ENCODE measurements at places on chromosomes 12 and 14.

- DNase-seq: peak; percentile 63
Observed at GRCh38 chr12:88579161-88579517, 1.1 kb downstream of the KITLG start.

DNA sequence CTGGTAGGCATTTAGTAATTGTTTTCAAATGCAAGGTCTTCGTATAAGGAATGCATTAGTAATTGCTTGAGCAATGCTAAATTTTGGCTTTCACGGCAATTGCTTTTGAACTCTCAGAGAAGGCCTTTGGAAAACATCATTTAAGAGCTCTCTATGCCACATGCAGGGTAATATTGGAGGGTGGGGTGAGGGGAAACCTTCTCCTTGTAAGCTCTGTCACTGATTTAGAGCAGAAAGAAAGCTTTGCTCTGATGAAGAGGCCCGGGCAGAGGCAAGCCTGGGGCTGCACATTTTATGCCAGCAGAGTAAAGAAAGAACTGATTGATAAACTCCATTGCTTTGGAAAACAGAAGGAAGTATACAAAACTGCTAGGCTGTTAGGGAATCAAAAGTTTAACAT lies 70.9 kb downstream of the TRIM9 start:
- peak; percentile 87 for DNase-seq

GRCh38 chr12:108895220-108895802 lies 15.4 kb downstream of the DAO start:
- DNase-seq: no peak

GRCh38 chr12:27709932-27710591 lies 570 bp upstream of the MRPS35 start:
- DNase-seq: peak; percentile 41

DNA sequence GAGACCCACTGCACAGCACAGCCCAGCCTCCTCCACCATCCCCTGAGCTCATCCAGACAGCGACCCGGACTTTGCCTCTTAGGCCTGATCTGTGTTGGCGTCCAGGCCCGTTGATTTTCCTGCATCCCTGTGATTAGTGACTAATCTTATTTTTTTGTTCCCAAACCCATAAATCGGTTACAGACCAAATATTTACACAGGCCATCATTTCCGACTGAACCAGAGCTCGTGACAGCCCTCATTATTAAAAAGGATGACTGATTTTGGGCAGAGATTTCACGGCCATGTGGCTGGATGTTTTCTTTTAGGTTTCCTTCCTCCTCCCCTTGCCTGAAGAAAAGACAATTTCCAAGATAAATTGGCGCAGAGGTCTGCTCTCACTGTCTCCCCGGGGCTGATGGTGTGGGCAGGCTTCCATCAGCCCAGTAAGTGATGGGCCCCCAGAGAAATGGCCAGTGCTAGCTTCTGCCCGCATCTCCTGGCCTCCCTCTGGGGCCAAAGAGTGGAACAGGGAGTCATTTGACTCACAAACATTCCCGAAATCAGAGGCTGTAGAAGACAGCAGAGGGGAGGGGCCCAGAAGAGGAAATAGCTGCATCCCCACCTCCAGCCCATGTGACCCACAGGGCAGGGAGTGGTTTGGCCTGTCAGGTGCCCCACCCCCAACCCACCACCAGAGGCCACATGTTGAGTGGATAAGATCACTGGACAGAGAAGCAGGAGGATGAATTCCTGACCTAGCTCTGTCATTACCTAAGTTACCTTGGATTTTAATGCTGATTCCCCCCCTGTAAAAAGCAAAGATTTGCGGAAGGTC lies 283.5 kb downstream of the KSR2 start:
- DNase-seq: peak; percentile 21

GRCh38 chr12:70590549-70591226 lies 46.5 kb downstream of the PTPRB start:
- DNase-seq: no peak

DNA sequence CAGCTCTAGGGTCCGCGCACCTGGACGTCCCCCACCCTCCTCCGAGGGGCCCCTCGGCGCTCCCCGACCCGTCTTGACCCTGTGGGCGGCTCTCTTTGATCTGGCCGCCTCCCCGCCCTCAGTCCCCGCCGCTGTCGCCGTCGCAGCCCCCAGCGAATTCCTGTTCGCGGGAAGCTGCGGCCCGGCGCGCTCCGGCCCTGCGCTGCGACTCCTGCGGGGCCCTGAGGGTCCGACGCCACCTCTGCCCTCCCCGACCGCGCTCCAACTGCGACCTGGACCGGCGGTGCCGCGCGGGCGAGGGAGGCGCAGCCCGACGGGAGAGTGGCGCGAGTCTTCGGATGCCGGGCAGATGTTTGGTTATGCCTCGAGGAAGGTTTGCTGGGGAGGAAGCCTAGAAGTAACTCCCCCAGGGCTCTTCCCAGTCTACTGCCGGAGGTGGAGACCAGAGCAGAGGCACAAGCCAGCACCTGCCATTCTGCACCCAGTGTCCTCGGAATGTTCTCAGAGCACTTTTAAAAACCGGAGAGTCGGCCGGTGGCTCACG lies 440 bp upstream of the ISM2 start:
- no peak for DNase-seq

GRCh38 chr14:95495076-95495475 lies 21.4 kb downstream of the SYNE3 start:
- no peak for DNase-seq

DNA sequence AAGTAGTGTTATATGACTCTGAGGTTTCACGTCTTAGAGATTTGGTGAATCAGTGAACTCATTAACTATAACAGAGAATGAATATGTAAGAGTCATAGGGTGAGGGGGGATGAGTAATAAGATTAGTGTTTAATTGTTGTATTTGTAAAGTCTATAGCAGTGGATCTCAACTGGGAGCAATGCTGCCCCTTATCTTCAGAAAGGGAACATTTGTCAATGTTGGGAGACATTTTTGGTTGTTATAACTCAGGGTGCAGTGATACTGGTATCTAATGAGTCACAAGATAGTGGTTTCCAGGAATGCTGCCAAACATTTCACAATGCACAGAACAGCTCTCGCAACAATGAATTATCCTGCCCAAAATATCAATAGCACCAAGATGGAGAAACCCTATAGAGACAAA lies 1193.7 kb downstream of the GALC start:
- DNase-seq: no peak

DNA sequence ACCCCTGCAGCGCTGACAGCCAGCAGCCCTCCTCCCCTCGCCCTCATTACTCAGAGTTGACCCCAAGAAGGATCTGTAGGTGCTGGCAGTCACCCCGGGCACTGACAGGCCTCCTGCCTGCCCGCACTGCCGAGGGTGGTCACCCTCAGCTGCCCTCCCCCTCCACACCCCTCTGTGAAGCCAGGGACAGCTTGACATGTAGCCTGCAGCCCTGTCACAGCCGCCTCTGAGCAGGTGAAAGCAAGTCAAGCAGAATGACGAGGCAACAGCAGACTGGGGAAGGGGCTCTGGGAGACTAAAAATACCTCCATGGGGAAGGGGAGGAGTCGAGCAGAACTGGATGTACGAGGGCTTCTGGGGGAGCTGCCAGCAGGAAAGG lies 178.1 kb downstream of the DPF3 start:
- no peak for DNase-seq

GRCh38 chr12:120412421-120412820 lies 25.5 kb upstream of the COX6A1 start:
- no peak for DNase-seq

DNA sequence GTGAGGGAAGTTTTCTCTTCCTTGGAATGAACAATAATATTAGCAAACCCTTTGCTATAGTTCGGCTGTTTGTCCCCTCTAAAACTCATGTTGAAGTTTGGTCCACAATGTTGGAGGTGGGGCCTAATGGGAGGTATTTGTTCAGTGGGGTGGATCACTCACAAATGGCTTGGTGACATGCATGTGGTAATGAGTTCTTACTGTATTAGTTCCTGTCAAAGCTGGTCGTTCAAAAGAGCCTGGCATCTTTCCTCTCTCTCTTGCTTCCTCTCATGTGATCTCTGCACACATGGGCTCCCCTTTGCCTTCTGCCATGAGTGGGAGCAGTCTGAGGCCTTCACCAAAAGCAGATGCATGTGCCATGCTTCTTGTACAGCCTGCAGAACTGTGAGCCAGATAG lies 13.1 kb upstream of the PPP4R4 start:
- no peak for DNase-seq

GRCh38 chr12:117261247-117261646 lies 71.0 kb upstream of the FBXO21 start:
- no peak for DNase-seq

DNA sequence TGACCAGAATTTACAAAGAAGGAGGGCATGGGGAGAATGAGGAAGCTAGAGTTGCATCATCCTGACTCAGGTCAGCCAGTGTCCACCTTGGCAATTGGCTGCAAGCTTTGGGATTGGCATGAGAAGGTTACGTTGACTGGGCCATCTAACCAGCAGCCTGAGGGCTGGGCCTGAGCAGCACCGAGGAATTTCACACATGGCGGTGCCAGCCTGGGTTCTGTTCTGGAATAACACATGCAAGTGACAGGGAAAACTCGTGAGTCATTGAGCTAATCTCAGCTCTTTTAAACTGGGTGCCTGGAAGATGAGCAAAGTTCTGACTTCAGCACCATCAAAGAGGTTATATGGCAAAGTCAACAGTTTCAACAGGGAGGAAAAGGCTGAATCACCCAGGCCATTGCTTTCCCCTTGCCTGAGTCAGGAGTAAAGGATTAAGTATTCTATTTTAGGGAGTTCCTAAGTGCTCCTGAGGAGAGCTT lies 543.2 kb upstream of the TBX3 start:
- no peak for DNase-seq

- no peak for DNase-seq
Observed at GRCh38 chr12:69061574-69061973, 128.6 kb upstream of the CPM start.

DNA sequence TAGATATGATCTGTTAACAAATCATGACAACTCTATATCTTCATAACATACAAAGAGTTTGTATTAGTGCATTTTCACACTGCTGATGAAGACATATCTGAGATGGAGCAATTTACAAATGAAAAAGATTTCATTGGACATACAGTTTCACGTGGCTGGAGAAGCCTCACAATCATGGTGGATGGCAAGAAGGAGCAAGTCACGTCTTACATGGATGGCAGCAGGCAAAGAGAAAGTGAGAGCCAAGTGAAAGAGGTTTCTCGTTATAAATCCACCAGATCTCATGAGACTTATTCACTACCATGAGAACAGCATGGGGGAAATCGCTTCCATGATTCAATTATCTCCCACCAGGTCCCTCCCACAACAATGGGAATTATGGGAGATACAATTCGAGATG lies 157.6 kb downstream of the DUSP6 start:
- no peak for DNase-seq

- DNase-seq: no peak
Observed at GRCh38 chr12:114425031-114425626, 19.2 kb upstream of the TBX5 start.

DNA sequence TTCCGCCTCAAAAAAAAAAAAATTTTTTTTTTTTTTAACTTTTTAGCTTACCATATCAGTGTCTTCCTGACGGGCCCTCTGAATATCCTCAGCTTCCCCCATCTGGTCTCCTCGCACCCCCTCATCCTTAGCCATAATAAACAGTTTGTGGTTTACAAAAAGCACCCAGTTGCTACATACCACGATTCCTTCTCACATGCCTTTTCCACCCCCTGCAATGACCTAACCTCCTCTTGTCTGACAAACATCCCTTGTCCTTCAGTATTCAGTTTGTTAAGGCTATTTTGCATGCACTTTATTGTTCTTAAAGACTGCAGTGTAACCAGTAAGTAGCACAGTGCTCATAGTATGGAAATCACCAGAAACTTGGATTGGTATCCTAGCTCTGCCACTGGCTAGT lies 88.5 kb downstream of the PPM1H start:
- DNase-seq: no peak

DNA sequence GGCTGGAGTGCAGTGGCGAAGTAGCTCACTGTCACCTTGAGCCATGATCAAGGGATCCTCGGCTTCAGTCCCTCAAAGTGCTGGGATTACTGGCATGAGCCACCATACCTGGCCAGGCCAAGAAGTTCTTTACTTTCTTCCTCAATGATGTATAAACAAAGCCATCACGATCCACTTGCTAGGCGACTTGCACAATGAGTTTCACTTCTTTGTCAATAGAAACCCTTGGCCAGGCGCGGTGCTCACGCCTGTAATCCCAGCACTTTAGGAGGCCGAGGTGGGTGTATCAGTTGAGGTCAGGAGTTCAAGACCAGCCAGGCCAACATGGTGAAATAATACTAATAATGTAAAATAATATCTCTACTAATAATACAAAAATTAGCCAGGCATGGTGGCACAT lies 14.4 kb upstream of the SPSB2 start:
- DNase-seq: no peak

- no peak for DNase-seq
Observed at GRCh38 chr12:103401421-103401820, 94.3 kb downstream of the C12orf42 start.

- no peak for DNase-seq
Observed at GRCh38 chr12:115771065-115771464, 506.4 kb downstream of the MED13L start.

- no peak for DNase-seq
Observed at GRCh38 chr12:79645235-79645630, 45.5 kb downstream of the PAWR start.

DNA sequence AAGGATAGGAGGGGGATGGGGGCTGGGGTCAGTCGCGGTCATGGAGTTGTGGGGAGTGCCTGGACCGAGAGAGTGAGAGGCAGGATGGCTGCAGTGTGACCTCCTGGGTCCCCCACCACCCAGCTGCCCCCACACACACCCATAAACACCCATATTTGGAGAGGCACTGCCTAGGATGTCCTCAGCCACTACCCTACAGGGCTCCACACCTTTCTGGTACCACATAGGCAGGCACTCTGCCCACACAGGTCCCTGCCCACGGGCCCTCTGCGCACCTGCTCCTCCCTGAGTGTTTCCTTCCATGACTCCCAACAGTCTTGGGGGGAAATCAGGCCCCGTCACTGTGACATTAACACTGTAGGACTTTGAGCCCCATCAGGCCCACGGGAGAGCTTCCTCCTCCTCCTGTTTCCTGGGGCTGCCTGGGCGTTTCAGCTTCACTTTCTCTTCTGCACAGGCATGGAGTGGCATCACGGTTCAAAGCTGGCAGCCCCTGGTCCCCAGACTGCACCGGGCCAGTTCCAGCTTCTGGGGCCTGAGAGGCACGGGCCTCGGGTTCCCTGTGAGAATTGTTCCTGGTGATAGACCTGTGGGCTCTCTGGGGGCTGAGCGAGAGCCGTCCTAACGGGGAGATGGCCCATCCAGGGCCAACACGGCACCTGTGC lies 207.0 kb upstream of the C14orf180 start:
- DNase-seq: no peak

DNA sequence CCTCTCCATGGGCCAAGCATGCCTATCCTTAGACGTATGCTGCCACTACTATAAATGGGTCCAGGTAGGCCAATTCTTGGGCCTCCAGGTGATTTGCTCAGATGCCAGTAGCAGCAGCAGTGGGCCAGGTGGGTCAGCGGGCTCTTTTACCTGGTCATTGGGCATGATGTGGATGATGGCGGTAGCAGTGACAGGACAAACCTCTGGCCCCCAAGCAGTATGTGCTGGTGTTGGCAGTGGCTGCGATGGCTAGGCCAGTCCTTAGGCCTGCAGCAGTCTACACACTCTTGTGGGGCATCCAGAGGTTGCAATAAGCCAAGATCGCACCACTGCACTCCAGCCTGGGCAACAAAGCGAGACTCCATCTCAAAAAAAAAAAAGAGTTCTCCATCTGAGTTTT lies 19.1 kb upstream of the VASH1 start:
- no peak for DNase-seq

Data from NCI-H2227 treated with DMSO at 0.1 percent for 48 hours (cell line).